ENCODE measurements at places on chromosomes 16 and 17.
A peak's percentile ranks its signal among the peaks of the same experiment; 100 is the strongest.

- DNase-seq, result no peak
Observed at GRCh38 chr17:4436846-4437245, 3.1 kb downstream of the SPNS3 start.

DNA sequence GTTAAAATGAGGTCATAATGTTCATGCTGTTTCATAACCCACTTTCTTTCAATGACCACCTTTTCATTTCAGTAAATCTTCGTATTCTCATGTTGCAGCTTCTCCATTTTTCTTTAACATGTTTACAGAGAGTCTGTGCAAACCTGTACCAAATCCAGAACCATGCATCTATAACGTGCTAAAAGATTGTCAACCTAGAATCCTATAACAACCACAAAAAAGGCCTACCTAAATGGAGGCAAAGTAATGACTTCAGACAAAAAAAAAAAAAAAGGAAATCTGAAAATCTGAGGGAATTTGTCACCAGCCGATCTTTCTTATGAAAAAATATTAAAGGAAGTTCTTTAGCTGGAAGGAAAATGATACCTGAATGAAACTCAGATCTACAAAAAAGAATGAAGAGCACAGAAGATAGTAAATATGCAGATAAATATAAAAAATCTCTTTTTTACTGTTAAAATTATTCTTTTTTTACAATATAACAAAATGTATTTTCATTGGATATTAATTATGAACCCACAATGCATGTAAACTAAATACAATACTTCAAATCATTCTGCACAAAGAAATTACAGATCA is 1.4 kb upstream of the SLFN11 start:
- DNase-seq, result no peak

DNA sequence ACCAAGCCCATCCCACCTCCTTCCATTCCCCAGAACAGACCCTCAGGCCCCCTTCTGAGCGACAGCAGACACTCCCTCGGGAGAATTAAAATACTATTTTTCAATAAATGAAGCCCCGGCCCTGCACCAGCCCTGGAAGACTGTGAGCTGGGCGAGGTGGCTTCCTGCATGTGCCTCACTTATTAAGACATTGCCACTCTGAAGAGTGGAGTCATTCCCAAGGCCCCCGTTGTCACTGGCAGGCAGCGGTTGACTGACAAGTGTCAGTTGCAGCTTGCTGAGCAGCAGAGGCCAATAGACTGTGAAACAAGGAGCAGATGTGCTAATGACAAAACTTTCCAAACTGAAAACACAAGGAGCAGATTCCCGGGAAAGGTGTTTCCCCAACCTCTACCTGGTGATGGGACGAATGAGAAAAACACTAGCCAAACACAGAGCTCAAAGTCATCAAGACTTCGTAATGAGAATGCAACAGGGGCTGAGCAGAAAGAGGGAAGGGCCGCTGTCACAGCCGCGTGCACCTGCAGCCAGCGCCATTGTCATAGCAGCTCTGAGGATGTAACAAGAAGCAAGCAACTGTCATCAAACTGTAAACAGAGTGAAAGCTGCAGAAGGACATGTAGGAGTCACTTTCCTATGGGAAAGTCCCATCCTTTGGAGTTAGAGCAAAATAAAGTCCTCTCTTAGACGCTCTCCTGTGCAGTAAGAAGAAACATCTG is 232.1 kb downstream of the C16orf78 start:
- DNase-seq, result no peak

GRCh38 chr17:57920916-57921703 is 34.1 kb downstream of the CUEDC1 start:
- DNase-seq, result peak; percentile 59

GRCh38 chr17:82947051-82947991 is 107.5 kb upstream of the ZNF750 start:
- no peak for DNase-seq

- DNase-seq, result no peak
Observed at GRCh38 chr16:27112093-27112811, 45.5 kb downstream of the C16orf82 start.

DNA sequence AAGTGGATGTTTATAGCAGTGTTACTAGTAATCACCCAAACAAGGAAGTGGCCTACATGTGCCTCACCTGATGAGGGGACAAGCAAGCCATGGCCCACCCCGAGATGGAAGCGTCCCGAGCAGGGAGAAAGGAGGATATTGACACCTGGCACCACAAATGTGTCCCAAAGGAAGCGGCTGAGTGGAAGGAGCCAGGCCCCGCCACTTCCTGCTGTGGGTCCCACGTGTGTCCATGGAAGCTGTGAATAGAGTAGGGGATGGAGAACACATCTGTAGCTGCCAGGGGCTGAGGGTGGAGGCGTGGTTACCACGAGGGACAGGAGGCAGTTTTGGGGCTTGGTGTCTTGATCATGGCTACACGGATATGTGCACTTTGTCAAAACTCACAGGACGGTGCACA is 49.2 kb downstream of the KCNJ12 start:
- no peak for DNase-seq

- DNase-seq, result no peak
Observed at GRCh38 chr17:80746262-80746935, 201.8 kb downstream of the RPTOR start.

DNA sequence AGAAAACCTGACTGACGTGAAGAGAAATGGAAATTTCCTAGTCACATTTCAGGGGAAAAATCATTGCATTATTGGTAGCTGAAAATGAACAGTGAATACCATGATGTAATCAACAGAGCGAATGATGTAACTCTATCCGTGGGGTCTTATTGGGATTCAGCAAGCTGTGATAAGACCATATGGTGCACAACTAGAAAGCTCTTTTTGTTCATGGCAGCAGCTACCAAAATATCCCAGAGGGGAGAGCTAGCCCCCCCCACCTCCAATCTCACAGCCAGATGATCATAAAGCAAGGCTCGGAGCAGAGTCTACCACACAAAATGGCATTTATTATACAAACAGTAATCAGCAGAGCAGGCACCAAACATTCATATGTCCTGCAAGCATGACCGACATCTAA is 22.2 kb upstream of the DNAH17 start:
- no peak for DNase-seq

DNA sequence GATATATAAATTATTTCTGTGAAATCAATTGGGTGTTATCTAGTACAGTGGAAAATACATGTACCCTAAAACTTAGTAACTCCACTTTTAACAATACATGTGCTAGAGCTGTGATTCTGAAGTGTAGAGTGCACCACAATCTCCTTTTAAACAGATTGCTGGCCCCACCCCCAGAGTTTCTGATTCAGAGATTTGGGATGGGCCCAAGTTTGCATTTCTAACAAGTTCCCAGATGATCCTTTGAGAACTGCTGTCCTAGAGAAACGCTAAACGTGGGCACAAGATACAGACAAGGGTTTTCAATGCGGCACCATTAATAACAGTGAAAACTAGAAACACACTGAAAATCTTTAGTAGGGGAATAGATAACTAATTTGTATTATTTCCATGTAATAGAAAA is 49.2 kb downstream of the NXPH3 start:
- DNase-seq, result peak; percentile 59

- DNase-seq, result no peak
Observed at GRCh38 chr17:65576939-65577338, 15.5 kb upstream of the AXIN2 start.

DNA sequence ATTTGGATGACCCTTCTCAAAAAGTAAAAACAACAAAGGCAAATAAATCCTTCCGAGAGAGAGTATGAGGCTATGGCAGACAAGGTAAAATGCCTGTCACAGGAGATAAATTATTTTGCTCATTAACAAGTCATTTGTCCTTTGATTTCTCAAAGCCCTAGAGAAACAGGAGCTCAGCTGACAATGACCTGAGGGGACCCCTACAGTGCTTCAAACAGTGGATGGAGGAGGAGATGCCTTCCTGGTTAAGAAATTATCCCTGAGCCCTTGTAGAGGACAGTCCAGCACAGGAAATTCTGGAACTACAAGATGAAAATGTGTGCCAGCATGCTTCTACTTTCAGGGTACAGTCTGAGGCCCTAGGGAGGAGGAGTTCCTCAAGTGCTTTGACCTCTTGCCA is 24.0 kb upstream of the RHBDL3 start:
- DNase-seq, result no peak

DNA sequence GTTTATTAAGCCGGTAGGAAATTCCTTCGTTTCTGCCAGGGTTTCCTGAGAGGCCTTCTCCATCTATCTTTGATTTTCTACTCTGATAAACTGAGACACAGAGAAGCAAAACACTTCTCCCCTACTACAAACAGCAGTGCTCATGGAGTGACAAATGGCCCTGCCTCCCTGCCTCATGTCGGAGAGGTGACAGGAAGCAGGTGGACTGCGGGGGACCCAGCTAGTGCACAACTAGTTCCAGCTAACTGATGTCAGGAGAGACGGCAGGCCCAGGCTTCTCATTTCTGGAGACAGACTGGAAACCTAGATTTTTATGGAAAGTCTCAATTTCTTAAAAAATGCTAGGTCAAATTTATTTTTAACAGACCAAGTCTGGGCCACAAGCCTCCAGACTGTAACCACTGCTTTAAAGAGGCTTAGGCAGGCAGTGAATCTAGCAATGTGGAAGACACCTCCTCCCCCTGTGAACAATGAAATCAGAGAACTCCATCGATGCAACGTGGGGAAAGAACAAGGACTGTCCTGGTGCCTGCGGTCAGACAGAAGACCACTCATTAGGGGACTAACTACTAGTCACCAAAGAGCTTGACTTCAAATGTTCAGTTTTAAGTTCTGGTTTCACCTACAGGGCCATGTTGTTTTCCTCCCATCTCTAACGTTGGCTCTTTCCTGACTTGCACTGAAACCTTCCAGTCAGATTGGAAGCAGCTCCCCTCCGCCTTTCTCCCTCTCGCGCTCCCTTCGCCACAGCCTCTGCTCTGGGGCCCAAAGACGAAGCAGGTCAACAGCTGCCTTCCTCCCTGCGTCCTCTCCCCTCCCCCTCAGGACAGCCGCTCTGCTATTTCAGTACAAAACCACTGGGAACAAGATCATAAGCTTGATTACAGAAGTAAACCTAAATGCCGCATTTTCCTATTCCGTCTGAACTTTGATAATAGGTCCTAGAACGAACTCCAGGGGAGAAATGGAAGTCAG is 17.6 kb downstream of the GTF3C1 start:
- DNase-seq, result no peak

DNA sequence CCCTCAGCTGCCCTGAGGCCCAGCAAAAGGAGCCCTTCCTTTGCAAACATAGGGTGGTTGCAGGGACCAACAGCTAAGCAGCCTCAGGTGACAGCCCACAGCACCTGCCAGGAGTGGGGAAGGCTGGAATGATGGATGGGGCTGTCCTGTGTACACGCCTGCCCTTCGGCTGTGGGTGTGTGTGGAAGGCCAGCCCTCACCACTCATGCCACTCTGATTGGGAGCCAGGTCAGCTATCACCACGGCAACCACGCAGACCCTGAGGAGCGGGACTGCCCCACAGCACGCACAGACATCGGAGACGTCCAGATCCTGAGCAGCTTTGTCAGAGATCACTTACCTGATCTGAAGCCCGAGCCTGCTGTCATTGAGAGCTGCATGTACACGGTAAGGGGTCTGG is 11.9 kb downstream of the PIPOX start:
- no peak for DNase-seq

GRCh38 chr17:47959825-47960655 is 2.4 kb upstream of the PRR15L start:
- DNase-seq, result no peak

- DNase-seq, result peak; percentile 89
Observed at GRCh38 chr17:19331134-19331533, 31.4 kb downstream of the B9D1 start.

DNA sequence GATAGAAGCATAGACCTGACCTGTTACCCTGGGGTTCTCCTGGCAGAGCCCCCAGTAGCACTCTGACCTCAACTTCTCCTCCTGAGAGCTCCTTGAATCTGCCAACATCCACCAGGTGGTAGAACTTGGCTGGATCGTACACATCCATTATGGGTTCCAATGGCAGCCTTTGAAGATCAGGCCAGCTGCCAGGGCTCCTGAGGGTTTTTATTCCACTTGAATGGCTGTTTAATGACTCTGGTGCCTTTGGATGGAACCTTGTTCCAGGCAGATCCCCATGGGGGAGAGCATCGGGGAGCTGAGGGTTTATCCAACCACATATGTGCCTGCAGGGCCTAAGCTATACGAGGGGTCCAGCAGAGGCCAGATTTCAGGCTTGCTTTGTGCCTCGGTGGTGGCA is 47.1 kb upstream of the CLEC19A start:
- DNase-seq, result no peak

- DNase-seq, result no peak
Observed at GRCh38 chr17:59327981-59328290, 3.5 kb upstream of the YPEL2 start.

- DNase-seq, result peak; percentile 39
Observed at GRCh38 chr16:8173111-8173644, 417.1 kb downstream of the TMEM114 start.

DNA sequence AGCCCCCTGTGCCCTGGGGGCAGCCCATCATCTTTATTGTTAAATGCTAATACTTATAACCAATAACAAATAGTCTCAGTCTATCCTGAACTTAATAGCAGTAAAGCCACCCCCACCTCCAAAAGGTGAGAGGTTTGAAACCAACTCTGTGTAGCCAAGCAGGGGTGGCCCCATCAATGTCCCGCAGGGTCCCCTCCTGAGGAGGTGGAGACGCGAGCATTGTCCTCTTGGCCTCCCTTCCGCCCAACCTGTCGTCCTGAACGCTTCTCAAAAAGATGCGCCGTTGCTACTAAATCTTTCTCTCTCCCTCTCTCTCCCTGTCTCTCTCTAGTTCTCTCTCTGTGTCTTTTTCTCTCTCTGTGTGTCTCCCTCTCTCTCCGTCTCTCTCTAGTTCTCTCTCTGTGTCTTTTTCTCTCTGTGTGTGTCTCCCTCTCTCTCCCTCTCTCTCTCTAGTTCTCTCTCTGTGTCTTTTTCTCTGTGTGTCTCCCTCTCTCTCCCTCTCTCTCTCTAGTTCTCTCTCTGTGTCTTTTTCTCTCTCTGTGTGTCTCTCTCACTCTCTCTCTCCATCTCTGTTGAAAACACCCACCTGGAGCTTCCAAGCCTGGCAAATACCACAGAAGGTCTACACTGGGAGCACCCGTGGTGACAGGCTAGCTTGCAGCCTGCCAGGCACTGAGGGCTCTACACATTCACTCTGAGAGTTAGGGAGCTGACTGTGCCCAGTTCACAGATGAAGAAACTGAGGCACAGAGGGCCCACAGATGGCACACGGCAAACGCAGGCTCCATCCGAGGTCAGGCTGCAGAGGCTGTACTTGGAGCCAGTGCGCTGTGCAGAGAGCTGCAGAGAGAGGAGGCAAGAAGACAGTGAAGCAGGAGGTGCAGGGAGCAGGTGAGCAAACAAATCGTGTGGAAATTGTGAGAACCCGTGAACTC is 185.9 kb downstream of the C16orf95 start:
- DNase-seq, result no peak

GRCh38 chr17:50292465-50292864 is 18.2 kb downstream of the TMEM92 start:
- DNase-seq, result peak; percentile 46

- peak; percentile 61 for DNase-seq
Observed at GRCh38 chr17:32102646-32103186, 39.6 kb upstream of the RHOT1 start.

- DNase-seq, result no peak
Observed at GRCh38 chr16:19636436-19637267, 81.1 kb downstream of the VPS35L start.

GRCh38 chr16:29990034-29990433 is 5.4 kb downstream of the HIRIP3 start:
- DNase-seq, result no peak

GRCh38 chr16:64615630-64616280 is 506.1 kb downstream of the CDH11 start:
- peak; percentile 60 for DNase-seq

- DNase-seq, result no peak
Observed at GRCh38 chr16:26196802-26197201, 505.0 kb downstream of the HS3ST4 start.

All from AG10803 (cell line).